ENCODE measurements at places on chromosomes 13 and 19.

DNA sequence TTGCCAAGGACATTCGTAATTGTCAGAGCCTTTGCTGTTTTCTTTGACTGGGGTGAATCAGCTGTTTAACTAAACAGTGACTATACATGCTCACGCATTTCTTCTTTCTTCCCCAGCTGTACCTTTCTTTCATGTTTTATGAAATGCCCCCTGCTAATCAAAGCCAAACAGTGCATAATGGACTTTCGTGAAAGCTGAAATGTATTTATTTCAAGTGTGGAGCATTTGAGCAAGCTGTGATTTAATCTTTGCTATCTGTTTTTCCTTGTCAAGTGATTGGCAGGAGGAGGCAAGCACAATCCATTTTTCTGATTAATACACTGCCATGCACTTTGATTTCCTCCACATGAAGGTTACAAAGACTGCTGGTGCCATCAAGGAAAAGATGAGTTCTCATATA lies 831.7 kb upstream of the SPRY2 start:
- DNase-seq = no peak

- DNase-seq = no peak
These were observed 31.9 kb downstream of the INTS6 start for GRCh38 chr13:51420681-51421490.

DNA sequence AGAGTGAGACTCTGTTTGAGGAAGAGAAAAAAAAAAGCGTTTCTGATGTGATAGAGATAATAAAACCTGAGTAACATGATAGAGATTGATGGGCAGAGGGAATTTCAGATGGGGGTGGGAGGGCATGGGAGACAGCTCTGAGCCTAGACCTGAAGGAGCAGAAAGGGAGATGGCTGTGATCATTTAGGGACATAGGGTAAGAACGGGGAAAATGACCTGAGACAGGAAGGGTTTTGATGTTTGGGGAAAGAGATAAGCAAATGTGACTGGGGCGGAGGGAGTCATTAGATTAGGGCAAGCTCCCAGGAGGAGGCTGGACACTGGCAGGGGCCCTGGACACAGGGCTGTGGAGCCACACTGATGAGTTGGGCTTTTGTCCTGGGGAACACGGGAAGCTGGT lies 6.1 kb downstream of the ZNF320 start:
- DNase-seq = no peak

GRCh38 chr19:8090950-8091349 lies 38.4 kb downstream of the CCL25 start:
- DNase-seq = no peak

GRCh38 chr19:50341091-50341564 lies 12.0 kb upstream of the KCNC3 start:
- DNase-seq = no peak

DNA sequence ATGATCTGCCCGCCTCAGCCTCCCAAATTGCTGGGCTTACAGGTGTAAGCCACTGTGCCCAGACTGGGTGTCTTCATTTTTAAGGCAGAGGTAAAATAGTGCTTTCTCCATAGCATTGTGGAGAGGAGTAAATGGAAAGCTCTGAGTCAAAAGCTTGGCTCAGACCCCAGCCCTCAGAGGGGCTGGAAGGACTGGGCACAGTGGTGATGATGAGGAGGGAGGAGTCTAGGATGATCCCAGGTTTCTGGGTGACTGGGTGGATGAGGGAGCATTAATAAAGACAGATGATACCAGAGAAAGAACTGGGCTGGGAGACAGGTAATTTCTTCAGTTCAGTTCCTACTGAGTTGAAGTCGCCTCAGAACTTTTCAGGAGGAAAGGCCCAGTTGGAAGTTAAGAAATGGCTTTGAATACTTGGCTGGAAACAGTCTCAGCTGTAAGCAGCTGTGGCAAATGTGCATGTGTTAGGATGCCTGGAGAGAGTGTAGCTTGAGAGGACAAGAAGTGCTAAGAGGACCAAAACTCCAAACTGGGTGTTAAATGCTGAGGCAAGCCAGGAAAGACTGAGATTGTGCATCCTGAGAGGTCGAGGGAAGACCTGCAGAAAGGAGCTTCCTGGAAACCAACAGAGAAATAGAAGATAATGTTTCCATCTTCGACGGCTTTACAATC lies 37.1 kb upstream of the MEDAG start:
- DNase-seq = no peak

GRCh38 chr19:35213663-35214632 lies 14.6 kb downstream of the FAM187B start:
- no peak for DNase-seq

GRCh38 chr19:28472843-28473242 lies 740.1 kb downstream of the UQCRFS1 start:
- no peak for DNase-seq

DNA sequence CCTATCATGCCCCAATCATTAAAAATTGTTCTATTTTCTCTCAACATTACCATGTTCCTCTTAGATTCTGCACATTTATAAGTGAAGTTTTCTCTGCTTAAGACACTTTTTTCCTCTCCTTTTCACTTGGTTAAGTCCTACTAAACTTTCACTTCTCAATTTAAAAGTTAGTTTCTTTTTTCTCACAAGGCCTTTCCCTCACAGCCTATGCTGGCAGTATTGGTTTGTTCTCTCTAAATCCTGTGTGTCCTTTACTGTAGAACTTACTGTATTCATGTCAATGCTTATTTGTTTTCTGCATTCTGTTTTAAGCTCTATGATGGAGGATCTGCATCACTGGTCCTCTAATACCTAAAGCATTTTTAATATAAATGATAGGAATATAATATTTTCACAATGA lies 2816.6 kb downstream of the PCDH9 start:
- DNase-seq = no peak

DNA sequence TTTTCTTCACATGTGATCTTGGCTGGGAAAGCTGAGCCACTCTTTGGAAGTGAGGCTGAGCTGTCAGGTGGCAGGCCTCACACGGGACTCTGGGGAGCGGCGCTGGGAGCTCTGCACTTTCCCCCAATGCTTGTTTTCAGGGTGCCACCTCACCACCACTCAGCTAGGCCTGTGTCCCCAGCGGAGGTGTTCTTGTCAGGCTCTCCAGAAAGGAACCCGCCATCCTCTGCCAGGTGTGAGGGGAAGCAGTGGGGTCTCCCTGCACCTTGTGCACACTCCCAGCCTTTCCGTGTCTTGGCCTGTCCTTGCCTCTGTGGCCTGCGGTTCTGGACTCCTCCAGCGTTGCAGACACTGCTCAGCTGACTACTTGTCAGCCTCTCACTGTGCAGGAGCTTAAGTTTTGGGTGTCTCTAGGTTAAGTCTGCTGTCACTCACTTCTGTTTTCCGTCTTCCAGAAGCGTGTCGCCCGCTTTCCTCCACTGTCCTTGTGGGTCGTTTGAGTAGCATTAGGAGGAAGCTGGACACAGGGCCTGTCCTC lies 51.9 kb downstream of the GGACT start:
- no peak for DNase-seq

DNA sequence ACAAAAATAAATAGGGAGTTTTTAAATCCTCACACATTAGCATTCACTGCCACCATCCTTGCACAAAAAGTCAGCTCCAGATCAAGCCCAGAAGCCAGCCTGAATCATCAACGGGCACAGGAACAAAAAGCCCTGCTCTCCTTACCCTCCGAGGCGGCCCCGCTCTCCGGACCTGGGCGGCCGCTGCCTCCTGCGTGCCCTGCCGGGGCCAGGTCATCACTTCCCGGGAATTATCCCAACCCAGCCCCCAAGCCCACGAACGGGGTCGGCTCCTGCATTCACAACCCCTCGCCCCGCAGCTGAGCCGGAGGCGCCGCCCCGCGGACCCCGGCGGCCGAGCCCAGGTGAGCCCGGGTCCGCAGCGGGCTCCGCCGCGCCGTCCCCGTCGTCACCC lies 754 bp downstream of the DNAJB1 start:
- no peak for DNase-seq

DNA sequence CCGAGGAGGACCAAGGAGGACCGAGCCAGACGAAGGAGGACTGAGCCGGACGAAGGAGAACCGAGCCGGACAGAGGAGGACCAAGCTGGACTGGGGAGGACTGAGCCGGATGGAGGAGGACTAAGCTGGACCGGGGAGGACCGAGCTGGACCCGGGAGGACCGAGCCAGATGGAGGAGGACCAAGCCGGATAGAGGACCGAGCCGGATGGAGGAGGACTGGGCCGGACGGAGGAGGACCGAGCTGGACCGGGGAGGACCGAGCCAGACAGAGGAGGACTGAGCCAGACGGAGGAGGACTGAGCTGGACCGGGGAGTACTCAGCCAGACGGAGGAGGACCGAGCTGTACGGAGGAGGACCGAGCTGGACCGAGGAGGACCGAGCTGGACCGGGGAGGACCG lies 3.2 kb downstream of the PIP5K1C start:
- no peak for DNase-seq

- no peak for DNase-seq
These were observed 207.4 kb downstream of the DCT start for GRCh38 chr13:94272038-94272437.

- no peak for DNase-seq
These were observed 1492.7 kb upstream of the PCDH20 start for GRCh38 chr13:62908321-62908720.

DNA sequence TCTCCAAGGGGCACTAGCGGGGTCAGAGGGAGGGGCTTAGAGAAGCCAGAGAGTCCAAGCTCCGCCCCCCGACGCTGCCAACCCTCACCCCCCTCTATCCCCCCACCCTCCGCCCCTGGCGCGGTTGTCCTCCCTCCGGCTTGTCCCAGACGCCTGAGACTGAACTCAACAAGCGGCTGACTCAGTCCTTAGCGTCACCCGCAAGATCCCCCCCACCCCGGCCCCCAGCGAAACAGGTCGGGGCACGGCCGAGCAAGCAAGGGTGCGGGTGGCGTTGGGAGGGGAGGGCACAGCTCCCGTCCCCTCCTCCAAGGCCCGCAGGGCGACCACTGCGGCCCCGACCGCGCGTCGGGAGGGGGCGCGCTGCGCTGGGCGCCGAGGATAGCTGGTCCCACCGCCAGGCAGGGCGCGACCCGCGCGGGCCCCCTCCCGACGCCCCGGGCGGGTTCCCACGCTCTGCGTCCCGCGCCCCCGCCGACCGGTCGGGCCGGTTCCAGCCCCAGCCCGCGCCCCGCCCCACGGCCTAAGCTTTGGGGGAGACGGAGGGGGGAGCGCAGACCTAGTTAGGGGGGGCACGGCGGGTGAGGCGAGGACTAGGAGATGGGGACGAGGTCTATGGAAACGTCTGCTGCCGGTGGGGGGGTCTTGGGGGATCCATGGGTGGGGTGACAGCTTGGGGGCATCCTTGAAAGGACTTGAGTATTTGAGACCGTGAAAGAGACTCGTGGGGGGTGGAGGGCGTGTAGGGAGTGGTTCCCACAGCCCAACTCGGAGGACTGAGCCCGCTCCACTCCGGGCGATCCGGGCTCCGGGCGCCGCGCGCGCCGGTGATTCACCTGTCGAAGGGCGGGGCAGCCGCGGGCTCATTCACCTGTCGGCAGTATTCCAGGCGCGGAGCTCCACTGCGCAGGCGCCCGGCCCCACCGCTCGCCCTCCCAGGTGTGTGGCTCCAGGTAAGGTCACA lies 5.1 kb downstream of the NOTCH3 start:
- DNase-seq = peak; percentile 91

All from RWPE2 (cell line).